NCI-H1436 (cell line): ENCODE measurements at places on chromosomes 12 and 14.
A peak's percentile ranks its signal among the peaks of the same experiment; 100 is the strongest.

- peak; percentile 50 for DNase-seq
Measured at GRCh38 chr12:7219599-7220243, 30.2 kb downstream of the PEX5 start.

DNA sequence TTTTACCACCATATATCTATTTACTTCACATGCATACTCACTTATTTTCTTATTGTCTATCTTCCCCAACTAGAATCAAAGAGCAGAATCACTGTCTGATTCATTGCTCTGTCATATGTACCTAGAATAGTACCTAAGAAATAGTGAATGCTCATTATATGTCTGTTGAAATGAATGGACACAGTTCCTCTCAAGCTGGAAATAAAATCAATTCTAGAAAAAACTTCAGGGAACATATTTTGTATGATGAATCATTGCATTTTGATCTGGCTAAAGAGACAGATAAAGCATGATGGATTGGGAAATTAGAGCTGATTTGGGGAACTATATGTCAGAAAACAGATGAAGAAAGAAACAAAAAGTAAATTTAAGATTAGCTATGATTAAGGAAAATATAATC, 623.3 kb downstream of the C12orf50 start:
- DNase-seq, result no peak

GRCh38 chr12:79420146-79420618, 270.6 kb downstream of the PAWR start:
- no peak for DNase-seq

- no peak for DNase-seq
Measured at GRCh38 chr12:100375038-100375735, 18.3 kb downstream of the SLC17A8 start.

DNA sequence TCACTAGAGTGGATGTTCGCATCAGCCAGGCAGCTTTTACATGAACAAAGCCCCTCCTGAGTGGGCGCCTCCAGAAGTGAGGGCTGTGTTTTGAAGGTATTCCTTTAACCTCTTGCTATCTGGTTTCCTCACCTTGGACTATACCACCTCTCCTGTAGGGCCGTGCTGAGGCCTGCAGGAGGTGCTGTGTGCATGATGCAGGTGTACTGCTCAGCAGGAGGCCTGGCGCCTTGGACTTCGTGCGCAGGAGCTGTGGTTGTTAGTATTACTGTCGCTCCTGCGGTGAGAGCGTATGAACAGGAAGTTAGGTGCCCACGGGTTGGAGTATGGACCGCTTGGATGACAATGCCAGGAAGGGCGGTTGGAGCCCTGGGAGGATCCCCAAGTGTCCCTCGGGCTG, 130.7 kb downstream of the TSPAN9 start:
- DNase-seq, result no peak

DNA sequence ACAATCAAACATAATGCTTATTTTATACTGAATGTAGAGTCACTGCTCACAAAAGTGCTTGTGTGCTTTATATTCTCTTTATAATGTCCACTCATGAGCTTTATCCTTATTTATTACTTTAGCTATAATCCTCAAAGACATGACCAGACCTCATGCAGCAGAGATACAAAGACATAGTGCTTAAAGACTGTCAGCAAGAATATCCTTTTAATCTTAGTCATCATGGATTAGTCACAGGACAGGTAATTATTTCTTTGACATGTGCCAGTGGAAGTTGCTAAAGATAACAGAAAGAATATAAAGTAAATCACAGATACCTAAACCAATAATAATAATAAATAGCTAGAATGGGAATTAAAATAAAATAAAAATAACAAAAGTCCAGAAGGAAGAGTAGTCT, 707.5 kb downstream of the BCL11B start:
- no peak for DNase-seq

DNA sequence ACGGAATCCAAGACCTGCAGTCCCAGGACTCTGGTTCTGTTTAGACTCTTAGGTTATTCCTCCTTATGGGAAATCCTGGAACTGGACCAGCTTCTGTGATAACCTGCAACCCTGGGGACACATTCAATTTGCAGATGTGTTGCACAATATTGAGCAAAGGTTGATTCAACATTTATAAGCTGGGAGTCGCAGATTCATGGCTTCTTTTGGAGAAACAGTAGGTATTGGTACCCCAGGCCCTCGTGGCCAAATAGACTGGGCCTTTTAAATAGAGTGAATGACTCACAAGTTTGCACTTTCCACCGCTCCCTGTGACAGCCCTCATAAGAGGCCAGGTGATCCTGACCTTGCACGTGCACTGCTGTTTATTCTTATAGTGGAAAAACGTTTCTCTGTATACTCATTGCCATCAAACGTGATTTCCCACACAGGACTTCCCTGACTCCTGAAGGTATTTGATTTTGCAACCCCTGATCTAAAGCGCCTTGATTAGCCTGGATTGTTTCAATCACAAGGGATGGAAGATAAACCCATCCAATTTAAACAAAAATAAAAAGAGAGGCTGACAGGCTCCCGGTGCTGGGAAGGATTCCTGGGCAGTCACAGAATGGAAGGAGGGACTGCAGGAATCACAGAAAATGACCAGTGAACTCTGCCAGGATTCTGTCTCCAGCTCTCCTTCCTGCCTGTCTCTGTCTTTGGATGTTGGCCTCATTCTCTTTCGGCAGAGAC, 98.0 kb downstream of the VCPKMT start:
- no peak for DNase-seq

GRCh38 chr14:91378930-91379578, 38.6 kb downstream of the CCDC88C start:
- DNase-seq, result no peak

GRCh38 chr12:3743803-3744202, 9.1 kb downstream of the CRACR2A start:
- no peak for DNase-seq

- DNase-seq, result no peak
Measured at GRCh38 chr12:44904321-44904720, 28.2 kb upstream of the NELL2 start.

DNA sequence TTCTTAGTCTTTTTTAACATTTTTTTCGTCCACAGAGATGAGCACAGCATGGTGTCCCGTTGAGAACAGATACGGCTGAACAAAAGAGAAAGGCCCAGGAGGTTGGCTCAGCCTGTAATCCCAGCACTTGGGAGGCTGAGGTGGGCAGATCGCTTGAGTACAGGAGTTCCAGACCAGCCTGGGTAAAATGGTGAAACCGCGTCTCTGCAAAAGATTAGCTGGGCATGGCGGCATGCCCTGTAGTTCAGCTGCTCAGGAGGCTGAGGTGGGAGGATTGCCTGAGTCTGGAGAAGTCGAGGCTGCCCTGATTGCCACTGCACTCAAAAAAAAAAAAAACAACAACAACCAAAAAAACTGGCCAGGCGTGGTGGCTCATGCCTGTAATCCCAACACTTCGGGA, 5.9 kb upstream of the EP400 start:
- DNase-seq, result no peak

GRCh38 chr14:100165376-100165775, 5.9 kb upstream of the DEGS2 start:
- DNase-seq, result peak; percentile 10

GRCh38 chr14:102778338-102779083, 1.3 kb downstream of the TRAF3 start:
- DNase-seq, result no peak

DNA sequence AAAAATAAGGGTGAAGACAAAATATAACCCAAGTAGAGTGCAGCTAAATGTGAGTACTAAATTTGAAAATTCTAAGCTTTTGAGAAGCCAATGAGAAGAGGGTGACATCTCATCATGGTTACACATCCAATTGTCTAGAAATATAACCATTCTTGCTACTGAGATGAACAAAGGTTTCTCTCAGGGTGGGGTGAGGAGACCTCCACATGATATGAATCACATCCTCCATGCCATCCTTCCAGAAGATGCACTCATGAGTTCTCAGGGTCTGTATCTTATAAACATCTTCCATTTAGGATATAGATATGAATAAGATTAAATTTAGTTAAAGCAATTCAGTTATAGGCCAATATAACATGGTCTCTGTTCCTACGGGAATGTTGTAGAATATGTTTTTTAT, 38.9 kb upstream of the E2F7 start:
- DNase-seq, result no peak

- no peak for DNase-seq
Measured at GRCh38 chr12:58803908-58804307, 116.4 kb downstream of the LRIG3 start.

- no peak for DNase-seq
Measured at GRCh38 chr12:104549815-104550480, 93.2 kb downstream of the CHST11 start.

DNA sequence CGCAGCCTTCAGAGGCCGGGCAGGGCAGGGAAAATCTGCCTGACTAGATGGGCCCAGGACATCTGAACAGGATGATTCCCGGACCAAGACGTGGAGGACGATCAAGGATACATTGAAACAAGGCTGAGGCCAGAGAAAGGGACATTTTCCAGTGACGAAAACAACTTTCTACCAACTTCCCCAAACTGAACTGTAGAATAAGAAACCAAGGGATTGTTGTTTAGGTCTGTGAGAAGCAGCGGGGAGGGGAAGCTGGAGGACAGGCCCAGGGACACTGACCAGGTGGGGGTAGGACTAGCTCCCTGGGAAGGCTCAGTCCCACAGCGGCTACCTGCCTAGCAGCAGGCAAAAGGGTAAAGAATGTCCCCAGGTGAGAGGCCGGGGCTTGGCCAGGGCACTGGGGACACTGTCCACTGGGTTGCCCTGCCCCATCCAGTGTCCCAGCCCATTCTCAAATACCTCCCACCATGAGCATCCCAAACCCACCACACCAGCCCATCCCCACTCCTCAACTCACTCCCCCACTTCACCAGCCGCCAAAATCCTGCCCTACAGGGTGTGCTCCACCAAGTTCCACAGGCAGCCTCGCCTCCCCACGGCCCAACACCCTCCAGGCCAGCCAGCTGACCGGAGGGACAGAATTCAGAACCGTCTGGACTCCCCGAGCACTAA, 995 bp downstream of the TNFRSF1A start:
- no peak for DNase-seq

- DNase-seq, result no peak
Measured at GRCh38 chr12:93786656-93787397, 109.7 kb downstream of the CRADD start.

DNA sequence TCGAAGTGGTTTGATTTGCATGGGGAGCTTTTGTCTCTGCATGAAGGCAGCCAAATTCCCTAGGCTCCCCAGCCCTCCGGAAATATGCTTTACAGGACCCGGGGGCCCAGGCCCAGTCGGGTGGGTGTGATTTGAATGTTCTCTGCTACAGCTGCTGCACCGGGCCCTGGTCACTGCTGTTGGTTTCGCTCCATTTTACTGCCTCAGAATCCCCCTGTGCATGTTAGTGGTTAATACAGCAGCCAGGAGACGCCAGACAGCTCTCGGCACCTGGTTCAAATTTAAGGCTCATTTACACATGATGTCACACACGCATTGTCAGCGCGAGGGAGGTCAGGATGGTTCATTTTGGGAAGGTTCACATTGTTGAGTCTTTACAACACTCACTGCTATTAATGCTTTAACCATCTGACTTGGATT, 99.6 kb downstream of the SLC38A6 start:
- no peak for DNase-seq

- DNase-seq, result no peak
Measured at GRCh38 chr14:32104308-32104707, 27.2 kb downstream of the ARHGAP5 start.

DNA sequence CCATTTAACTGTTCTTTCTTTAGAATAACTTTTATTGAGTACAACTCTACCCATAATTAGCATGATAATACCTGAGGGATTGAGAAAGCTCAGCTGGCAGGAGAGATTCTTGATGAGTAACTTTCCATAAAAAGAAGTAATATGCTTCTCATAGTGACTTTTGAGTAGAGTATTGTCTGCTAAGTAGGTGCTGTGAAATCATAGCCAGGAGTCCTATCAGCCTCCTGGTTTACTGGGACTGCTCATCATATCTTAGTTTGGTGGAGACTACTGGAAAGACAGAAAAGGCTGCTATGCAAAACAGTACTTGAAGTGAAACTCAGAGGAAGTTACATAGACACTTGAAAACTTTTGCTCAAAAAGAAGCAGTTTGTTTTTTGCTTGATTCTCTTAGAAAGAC, 113.3 kb upstream of the ATP2B1 start:
- no peak for DNase-seq

GRCh38 chr12:6367969-6368892, 7.1 kb downstream of the SCNN1A start:
- DNase-seq, result no peak

- DNase-seq, result no peak
Measured at GRCh38 chr12:57623811-57624390, 9.1 kb downstream of the B4GALNT1 start.

GRCh38 chr12:94421868-94422740, 37.6 kb downstream of the CEP83 start:
- DNase-seq, result no peak

GRCh38 chr14:51093371-51094281, 1.3 kb downstream of the TRIM9 start:
- peak; percentile 66 for DNase-seq

GRCh38 chr12:27780612-27781408, 774 bp upstream of the MANSC4 start:
- DNase-seq, result peak; percentile 11

GRCh38 chr14:75018694-75019093, 16.0 kb downstream of the EIF2B2 start:
- DNase-seq, result no peak

DNA sequence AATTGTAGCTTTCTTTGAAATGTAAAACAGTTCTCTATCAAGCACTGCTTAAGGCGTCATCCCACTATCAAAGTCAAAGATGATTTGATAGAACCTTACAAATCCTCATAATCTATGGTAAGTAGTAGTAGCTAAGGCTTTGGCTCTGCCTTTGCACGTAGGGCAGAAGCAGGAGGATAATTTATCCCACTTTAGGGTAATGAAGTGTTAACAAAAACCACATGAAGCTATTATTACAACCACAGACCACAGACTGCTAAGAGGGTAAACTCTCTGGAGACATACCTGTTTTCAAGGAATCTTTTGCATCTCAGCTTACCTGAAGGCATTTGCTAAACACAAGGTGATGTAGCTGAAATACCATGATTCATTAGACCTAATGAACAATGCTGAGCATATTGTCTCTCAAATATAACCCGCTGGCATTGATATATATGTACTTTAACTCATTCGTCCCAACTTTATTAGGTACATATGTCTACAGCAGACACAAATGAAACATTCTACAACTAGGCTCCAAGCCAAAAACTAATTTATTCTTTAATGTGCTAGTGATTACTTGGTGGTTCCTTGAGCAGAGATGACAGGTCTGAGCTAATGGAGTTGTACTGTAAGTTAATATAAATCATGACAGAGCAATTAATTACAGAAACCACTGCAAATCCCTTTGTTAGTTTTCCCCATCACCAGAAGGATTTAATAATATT, 368.8 kb downstream of the ETNK1 start:
- DNase-seq, result no peak

DNA sequence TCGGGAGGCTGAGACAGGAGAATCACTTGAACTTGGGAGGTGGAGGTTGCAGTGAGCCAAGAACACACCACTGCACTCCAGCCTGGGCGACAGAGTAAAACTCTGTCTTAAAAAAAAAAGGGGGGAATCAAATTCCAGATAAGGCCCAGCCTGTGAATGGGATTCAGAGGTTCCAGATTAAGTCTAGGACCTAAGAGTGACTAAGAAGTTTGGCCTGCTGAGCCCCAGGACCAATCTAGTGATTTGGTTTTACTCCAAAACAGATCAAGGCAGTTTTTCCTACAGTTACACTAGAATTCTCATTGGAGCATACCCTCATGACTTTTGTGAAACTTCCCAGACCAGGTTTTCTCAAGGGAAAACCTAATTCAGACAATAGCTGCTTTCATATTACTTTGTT, 22.8 kb downstream of the EXOC5 start:
- no peak for DNase-seq

- no peak for DNase-seq
Measured at GRCh38 chr12:75955251-75955650, 76.3 kb downstream of the PHLDA1 start.
